CD4-positive, alpha-beta T cell treated with Interleukin-17A for 4 hours (primary cell): ENCODE measurements at places on chromosomes 3 and 15.

DNA sequence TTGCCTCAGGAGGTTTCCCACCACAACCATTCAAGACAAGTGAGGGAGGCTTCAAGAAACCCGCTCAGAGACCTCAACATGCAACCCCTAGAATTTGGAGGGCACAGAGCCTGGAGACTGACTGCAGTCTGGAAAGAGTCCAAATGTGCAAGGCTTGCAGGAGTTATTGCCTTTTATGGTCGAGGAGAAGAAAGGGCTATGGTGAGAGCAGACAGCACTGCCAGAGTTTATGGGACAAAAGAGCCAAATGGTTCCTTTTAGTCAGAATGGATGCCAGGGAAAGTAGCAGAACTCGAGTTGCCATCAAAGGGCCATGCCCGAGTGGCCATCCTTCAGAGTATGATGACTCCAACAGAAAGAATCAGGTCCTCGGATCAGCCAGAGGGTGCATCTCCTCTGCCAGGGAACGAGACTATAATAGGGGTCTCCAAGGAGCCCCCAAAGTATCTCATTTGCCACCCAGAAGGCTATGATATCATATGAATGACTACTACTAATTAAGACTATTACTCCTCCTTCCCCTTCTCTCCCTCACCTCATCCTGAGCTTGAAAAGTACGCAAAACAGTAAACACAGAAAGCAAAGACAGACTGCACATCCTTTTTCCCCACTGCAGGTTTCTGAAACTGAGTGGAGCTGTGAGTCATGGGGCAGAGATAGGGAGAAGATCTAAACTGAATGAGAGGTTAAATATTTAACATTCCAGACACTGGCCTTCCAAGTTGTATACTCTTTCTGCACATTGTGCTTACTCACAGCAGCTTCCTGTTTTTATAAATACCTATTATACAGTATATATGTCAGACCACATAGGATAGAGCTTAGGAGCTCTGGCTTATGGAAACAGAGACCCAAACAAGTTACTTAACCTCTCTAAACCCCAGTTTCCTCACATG, 33.9 kb upstream of the TMCO5A start:
- DNase-seq = no peak

DNA sequence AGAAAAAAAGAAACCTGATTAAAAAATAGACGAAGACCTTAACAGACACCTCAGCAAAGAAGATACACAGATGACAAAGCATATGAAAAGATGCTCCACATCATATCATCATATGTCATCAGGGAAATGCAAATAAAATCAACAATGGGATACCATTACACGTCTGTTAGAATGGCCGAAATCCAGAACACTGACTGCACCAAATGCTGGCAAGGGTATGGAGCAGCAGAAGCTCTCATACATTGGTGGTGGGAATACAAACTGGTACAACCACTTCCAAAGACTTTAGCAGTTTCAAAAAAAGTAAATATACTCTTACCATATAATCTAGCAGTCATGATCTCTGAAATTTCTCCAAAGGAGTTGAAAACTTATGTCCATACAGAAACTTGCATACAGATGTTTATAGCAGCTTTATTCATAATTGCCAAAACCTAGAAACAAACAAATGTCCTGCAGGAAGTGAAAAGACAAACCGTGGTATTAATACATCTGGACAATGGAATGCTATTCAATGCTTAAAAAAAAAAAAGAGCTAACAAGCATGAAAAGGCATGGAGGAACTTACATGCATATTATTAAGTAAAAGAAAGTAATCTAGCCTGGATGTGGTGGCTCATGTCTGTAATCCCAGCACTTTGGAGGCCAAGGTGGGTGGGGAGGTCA, 107.4 kb downstream of the HES1 start:
- no peak for DNase-seq

GRCh38 chr3:126758026-126758425, 54.0 kb downstream of the CHCHD6 start:
- no peak for DNase-seq

DNA sequence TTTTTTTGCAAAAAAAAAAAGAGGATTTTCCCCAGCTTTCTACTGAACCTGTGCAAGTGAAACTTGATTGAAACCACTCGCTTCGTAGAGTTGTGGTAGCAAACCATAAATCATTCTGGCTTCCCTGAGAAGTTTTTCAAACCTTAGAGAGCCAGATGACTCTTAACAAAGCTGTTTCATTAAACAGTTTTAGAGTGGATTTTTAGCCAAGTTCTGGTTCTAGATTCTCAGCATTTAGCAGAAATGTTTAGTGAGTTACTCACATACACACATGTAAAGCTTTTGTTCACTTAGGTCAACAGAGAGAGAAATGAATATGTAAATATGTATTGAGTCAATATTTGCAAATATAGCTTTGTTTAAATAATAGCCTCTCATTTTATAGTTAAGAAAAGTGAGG, 18.1 kb upstream of the CCR9 start:
- no peak for DNase-seq

DNA sequence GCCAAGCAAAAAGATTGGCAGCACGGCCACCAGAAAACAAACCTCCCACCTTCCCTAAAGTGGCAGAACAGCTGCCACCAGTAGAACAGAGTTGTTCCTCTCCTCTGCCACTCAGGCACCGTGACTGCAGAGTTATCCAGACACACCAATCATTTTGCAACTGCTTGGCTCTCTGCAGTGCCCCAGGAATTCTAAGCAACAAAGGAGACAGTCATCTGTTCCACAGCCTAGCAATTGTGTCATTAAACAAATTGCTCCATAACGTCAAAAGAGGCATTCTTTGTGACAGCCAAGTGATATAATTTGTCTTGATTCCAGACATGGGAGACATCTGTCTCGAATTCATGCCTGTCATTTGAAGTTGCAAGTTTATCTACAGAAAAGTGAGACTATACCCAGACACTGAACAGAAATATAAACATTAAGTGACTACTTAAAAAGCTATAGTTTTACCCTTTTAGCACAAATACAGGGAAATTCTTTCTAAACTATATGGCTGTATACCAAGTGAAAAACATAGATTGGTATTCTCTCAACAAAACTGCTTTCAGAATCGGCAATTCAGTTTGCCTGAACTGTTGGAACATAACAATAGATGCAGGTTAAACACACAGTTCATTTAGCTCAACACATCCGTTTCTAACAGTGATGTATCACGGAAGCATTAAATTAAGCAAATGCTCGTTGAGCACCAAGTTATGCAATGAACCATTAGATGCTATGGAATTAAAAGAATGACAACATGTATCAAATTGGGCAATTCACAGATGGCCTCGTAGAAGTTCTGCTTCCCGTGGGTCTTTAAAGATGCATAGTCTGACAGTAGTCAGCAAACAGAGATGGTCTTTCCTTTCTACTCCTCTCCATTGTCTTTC, 281.3 kb downstream of the FGF12 start:
- DNase-seq = no peak

GRCh38 chr3:127788451-127788909, 33.8 kb downstream of the MGLL start:
- DNase-seq = no peak
